ENCODE measurements at places on chromosomes 2 and 18. TPM values are rescaled to one million over a fixed set of nuclear protein-coding genes. Genes with fewer than 3 reads are reported as not detected.
A peak's percentile ranks its signal among the peaks of the same experiment; 100 is the strongest.

The REG1B gene
- total RNA-seq, result not detected

The GPR55 gene
- total RNA-seq, result 4.7 TPM

The IGFBP2 gene
- total RNA-seq, result not detected

The ALPP gene
- not detected for total RNA-seq

The LBX2 gene
- 0.97 TPM for total RNA-seq

The VAMP8 gene
- total RNA-seq, result 73.1 TPM

- H3K27me3 ChIP-seq, result no peaks in the 10 kb centered on the region
- H3K27ac ChIP-seq, result no peak overlapping the region
- H3K4me1 ChIP-seq, result peaks cover 91% of the 10 kb centered on the region
- no peak overlapping the region for H3K4me3 ChIP-seq
- no peak for DNase-seq
Observed at GRCh38 chr2:197236159-197236558, 74.4 kb downstream of the ANKRD44 start.

DNA sequence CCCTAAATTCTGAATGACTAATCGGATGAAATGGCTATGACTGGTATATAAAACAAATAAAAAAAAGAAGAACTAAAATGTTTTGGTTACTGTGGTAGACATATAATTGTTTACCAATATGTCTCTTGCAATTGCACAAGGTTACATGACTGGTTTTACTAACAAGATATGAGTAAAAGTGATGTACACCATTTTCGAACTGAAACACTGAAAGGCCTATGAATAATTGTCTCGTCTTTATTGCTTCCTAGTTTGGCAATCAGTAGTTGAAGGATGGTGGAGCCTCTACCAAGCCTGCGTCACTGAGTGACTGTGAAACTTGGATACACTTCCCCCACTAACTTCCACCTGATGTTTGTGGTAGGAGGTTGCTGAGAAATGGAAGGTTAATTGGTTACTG is 16.5 kb downstream of the CDH19 start:
- no peak overlapping the region for H3K27ac ChIP-seq
- H3K4me1 ChIP-seq, result no peaks in the 10 kb centered on the region
- no peaks in the 10 kb centered on the region for H3K27me3 ChIP-seq
- H3K36me3 ChIP-seq, result no peaks in the 10 kb centered on the region

DNA sequence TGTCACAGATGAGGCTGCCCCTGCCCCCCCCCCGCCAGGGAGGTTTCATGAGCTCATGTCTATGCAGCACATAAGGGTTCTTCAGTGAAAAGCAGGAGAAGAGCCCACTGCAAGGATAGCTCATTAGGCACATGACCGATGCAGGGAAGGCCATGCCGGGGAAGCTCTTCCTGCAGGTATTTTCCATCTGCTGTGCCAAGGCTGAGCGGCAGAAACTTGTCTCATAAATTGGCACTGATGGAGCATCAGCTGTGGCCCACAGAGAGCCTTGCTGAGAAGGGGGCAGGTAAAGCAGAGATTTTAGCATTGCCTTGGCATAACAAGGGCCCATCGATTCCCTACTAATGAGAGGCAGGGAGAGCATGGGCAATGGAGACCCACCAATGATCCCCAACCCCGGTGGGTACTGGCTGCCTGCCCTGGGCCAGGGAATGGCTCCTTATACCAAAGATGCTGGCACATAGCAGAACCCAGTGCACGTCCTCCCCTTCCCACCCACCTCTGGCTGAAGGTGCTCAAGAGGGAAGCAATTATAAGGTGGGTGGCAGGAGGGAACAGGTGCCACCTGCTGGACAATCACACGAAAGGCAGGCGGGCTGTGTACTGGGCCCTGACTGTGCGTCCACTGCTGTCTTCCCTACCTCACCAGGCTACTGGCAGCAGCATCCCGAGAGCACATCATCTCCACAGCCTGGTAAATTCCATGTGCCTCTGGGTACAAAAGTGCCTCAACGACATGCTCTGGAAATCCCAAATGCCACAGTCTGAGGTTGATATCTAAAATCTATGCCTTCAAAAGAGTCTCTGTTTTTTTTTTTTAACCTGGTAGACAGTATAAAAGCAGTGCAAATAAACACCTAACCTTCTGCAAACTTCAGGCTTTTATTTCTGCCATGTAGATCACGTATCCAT is 41.4 kb downstream of the STEAP3 start:
- H3K4me1 ChIP-seq, result no peaks in the 10 kb centered on the region
- DNase-seq, result peak; percentile 44
- H3K27me3 ChIP-seq, result no peaks in the 10 kb centered on the region
- H3K4me3 ChIP-seq, result no peak overlapping the region

DNA sequence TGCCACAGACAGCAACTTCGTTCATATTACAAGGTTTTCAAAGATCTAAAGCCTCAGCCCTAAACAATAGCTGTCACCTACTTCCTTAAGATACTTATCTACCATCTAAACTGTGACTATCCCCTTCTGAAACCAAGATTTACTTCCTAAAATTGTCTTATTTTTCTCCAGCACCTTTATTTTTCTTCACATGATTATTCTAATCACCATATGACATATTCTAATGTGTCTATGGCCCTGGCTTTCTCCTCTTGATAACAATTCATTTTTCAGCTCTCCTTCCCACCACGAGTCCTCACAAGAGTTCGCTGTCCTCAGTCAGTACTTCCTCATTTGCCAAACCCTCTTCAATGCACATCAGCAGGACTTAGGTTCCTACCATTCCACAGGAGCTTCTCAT is 53.9 kb downstream of the RTTN start:
- H3K27me3 ChIP-seq, result no peaks in the 10 kb centered on the region
- H3K36me3 ChIP-seq, result peaks cover 15% of the 10 kb centered on the region
- no peak overlapping the region for H3K27ac ChIP-seq

- no peak overlapping the region for H3K27ac ChIP-seq
- H3K4me3 ChIP-seq, result no peak overlapping the region
- no peak for DNase-seq
- H3K27me3 ChIP-seq, result no peaks in the 10 kb centered on the region
- H3K36me3 ChIP-seq, result no peaks in the 10 kb centered on the region
Observed at GRCh38 chr2:167607211-167607610, 640.2 kb downstream of the STK39 start.

- H3K36me3 ChIP-seq, result no peaks in the 10 kb centered on the region
- no peak for DNase-seq
- H3K4me1 ChIP-seq, result no peaks in the 10 kb centered on the region
- H3K27ac ChIP-seq, result no peak overlapping the region
- H3K27me3 ChIP-seq, result no peaks in the 10 kb centered on the region
Observed at GRCh38 chr2:70036290-70036689, 51.0 kb upstream of the PCBP1 start.
